ENCODE measurements at places on chromosomes 16 and 17.

DNA sequence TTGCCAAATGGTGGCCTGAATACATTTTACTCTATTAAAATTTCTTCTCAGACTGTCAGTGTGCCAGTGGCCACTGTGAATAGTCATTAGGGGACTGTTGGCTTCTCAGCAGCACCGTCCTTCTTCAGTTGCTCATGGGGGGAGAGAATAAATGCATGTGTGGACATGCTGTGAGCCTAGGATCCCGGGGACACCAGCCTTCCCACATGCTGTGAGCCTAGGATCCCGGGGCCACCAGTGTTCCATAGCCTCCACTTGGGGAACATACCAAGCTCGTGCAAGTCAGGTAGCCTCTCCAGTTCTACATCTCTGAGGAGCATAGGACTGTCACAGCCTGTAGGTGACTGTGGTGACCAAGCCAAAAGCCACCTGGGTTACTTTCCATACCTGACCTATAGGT lies 51.5 kb downstream of the BANP start:
- DNase-seq = no peak

DNA sequence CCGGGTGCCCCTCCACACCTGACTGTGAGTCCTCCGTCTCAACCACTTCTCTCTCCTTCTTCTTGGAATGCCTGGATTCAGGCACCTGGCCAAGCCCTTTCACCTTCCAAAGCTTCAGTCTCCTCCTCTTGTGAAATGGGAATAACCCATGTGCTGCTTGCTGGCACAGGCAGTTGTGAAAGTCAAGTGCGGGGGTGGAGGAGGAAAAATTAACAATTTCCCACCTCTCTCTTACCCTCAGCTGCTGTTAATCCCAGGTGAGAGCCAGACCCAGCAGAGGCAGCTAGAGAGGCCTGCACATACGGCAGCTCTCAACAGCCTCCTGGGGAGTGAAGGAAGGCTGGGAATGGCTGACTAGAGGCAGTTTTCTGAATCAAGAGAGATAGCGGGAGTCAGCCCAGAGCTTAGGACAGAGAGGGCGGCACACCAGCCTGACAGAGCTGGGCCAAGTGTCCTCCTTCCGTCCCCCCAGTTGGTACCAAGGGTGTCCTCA lies 77.9 kb upstream of the LGALS9 start:
- no peak for DNase-seq

GRCh38 chr17:63193827-63194226 lies 227.8 kb downstream of the TANC2 start:
- no peak for DNase-seq

- DNase-seq = no peak
Measured at GRCh38 chr16:19228052-19228451, 57.5 kb upstream of the CLEC19A start.

DNA sequence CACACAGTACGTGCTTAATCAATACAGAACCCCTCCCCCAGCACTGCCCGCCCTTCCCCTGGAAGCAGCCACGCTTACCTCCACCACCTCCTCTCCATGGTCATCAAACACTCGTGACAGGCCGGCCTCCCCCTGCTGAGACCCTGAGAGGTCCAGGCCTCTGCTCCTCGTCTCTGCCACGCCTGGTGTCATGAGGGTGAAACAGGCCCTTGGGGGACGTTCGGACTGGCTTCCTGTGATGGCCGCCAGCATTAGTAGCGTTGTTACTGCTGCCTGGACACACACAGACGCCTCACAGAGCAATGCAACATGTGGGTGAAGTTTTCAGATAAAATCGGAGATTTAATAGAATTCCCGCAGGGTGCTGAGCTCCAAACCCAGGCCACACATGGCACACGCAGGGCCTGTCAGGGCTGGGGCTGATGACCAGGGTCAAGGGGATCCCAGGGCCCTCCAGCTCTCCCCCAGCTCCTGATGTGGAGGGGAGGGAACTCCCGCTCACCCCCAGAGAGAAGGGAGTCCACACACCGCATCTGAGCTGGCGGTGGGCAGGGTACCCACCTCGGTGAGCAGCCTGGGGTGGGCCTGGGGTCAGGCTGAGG lies 15.9 kb upstream of the SLC38A10 start:
- DNase-seq = no peak

DNA sequence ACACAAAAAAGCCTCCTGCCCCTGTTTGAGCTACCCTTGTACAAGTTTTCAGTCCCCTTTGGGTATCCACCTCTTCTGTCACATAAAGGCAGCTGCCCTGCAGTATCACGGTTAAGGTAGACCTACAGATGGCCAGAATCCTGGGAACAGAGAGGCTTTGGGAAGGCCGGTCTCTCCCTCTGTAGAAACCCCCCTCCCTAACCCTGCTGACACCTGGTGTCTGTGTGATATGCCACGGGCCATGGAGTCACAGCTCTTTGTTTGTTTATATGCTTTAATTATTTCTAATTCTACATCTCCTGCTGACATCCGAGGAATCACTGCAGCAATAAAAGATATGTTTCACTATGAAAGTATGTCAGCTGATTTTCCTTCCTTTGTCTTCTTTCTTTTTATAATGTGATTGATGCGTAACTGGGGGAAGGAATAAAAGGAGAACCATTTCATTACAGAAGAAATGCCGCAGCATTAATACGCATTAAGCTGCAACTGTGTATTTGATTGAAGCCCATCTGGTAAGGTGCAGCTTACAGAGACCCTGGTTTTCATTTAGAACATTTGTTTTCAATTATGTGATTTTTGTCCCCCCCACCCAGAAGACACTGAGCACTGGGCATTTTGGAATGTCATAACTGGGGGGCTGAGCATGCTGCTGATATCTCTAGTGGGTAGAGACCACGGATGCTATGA lies 142.1 kb downstream of the SLC39A11 start:
- no peak for DNase-seq
